ENCODE measurements at places on chromosomes 2 and 18.
A peak's percentile ranks its signal among the peaks of the same experiment; 100 is the strongest.

- H3K4me3 ChIP-seq = no peak overlapping the region
- no peak for DNase-seq
- no peaks in the 10 kb centered on the region for H3K27me3 ChIP-seq
- peaks cover 10% of the 10 kb centered on the region for H3K36me3 ChIP-seq
Measured at GRCh38 chr18:21004726-21005125, 106.9 kb downstream of the ROCK1 start.

GRCh38 chr2:118658596-118659198 is 188.8 kb downstream of the EN1 start:
- H3K4me3 ChIP-seq = no peak overlapping the region
- H3K27ac ChIP-seq = no peak overlapping the region
- no peaks in the 10 kb centered on the region for H3K4me1 ChIP-seq
- H3K36me3 ChIP-seq = no peaks in the 10 kb centered on the region

- H3K27me3 ChIP-seq = no peaks in the 10 kb centered on the region
- H3K27ac ChIP-seq = no peak overlapping the region
- no peak overlapping the region for H3K4me3 ChIP-seq
- no peak for DNase-seq
- peaks cover 5% of the 10 kb centered on the region for H3K4me1 ChIP-seq
Measured at GRCh38 chr2:224938651-224939182, 103.6 kb downstream of the DOCK10 start.

DNA sequence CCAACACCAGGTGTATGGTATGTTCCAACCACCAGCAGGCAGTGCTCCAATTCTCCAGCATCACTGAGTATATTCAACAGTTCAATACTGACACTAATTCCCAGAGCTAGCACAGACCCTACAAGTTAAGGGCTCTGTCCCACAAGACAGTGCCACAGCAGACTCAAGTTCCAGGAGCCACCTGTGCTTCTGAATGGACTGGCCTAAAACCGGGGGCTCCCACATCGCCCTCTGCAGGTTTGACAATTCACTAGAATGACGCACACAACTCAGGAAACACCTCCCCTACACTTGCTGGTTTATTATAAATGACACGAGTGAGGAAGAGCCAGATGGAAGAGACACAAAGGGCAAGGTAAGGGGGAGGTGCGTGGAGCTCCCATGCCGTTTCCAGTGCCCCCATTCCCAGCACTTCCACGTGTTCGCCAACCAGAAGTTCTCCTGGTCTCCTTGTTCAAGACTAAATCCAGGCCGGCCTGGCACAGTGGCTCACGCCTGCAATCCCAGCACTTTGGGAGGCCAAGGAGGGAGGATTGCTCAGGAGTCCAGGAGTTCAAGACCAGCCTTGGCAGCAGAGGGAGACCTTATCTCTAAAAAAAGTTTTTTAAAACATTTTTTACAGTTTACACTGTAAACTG is 12.2 kb upstream of the ATP6V1B1 start:
- H3K27me3 ChIP-seq = no peaks in the 10 kb centered on the region
- H3K4me3 ChIP-seq = no peak overlapping the region
- no peak overlapping the region for H3K27ac ChIP-seq
- H3K36me3 ChIP-seq = no peaks in the 10 kb centered on the region
- no peaks in the 10 kb centered on the region for H3K4me1 ChIP-seq

GRCh38 chr2:64213532-64214275 is 69.5 kb upstream of the PELI1 start:
- no peaks in the 10 kb centered on the region for H3K4me1 ChIP-seq
- DNase-seq = no peak
- H3K4me3 ChIP-seq = no peak overlapping the region
- H3K27me3 ChIP-seq = no peaks in the 10 kb centered on the region

- no peaks in the 10 kb centered on the region for H3K27me3 ChIP-seq
- H3K27ac ChIP-seq = no peak overlapping the region
- H3K4me1 ChIP-seq = no peaks in the 10 kb centered on the region
- no peaks in the 10 kb centered on the region for H3K36me3 ChIP-seq
- DNase-seq = peak; percentile 69
- H3K4me3 ChIP-seq = no peak overlapping the region
Measured at GRCh38 chr18:37532917-37533316, 32.7 kb downstream of the CELF4 start.

GRCh38 chr2:112869258-112869842 is 32.8 kb upstream of the IL1B start:
- peak; percentile 52 for DNase-seq
- no peaks in the 10 kb centered on the region for H3K36me3 ChIP-seq
- H3K27me3 ChIP-seq = no peaks in the 10 kb centered on the region
- no peak overlapping the region for H3K27ac ChIP-seq
- no peaks in the 10 kb centered on the region for H3K4me1 ChIP-seq
- H3K4me3 ChIP-seq = no peak overlapping the region

GRCh38 chr18:49652881-49653724 is 91.2 kb downstream of the LIPG start:
- no peak overlapping the region for H3K4me3 ChIP-seq
- no peaks in the 10 kb centered on the region for H3K36me3 ChIP-seq
- H3K27ac ChIP-seq = peak overlapping the region; percentile 7
- no peaks in the 10 kb centered on the region for H3K27me3 ChIP-seq
- peaks cover 37% of the 10 kb centered on the region for H3K4me1 ChIP-seq

GRCh38 chr2:5926871-5927512 is 234.8 kb downstream of the SOX11 start:
- DNase-seq = no peak
- no peak overlapping the region for H3K4me3 ChIP-seq
- H3K4me1 ChIP-seq = no peaks in the 10 kb centered on the region
- H3K27me3 ChIP-seq = no peaks in the 10 kb centered on the region

- no peak overlapping the region for H3K27ac ChIP-seq
- DNase-seq = no peak
- H3K27me3 ChIP-seq = no peaks in the 10 kb centered on the region
- no peaks in the 10 kb centered on the region for H3K4me1 ChIP-seq
Measured at GRCh38 chr18:54100466-54100865, 124.0 kb downstream of the MBD2 start.

DNA sequence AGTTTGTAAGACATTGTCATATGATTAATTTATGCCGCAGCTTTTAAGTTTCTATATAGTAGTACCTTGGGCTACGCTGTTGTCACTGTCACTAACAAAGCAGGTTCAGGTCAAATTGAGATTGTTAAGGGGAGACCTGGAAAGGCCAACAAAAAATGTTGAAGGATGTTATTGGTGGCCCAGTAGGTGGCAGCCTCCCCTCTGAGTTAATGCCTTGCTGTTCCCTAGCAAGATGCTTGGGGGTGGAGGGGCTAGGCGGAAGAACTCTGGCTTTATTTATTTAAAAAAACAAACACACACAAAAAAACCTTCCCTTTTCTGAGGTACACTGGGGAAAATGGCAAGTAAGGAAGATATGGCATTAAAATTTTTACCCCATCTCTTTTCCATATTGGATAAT is 128.3 kb upstream of the ATP5MC3 start:
- H3K27me3 ChIP-seq = no peaks in the 10 kb centered on the region
- no peaks in the 10 kb centered on the region for H3K36me3 ChIP-seq
- H3K4me3 ChIP-seq = no peak overlapping the region
- no peaks in the 10 kb centered on the region for H3K4me1 ChIP-seq

- H3K4me1 ChIP-seq = peaks cover 10% of the 10 kb centered on the region
- no peak overlapping the region for H3K27ac ChIP-seq
- DNase-seq = no peak
- no peaks in the 10 kb centered on the region for H3K36me3 ChIP-seq
Measured at GRCh38 chr2:130891966-130892365, 55.3 kb downstream of the ARHGEF4 start.

DNA sequence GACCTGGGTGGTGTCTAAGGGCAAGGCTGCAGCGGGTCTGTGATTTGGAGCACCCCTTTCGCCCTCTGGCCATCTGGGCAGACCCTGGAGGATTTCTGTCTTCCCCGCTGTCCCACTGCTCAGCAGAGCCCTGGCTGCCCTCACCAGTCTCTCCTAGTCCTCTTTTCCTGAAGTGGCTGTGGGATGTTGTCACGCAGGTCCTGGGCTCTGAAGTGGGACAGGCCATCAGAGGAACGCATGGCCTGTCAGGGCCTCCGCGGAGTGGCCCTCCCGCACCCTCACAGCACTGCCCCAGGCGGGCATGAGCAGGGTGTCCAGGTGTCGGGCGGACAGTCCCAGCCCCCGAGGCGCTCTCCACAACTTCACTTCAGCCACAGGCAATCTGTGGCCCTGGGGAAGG is 1.1 kb upstream of the TMEM185B start:
- H3K4me1 ChIP-seq = peaks cover 23% of the 10 kb centered on the region
- peak; percentile 28 for DNase-seq
- H3K36me3 ChIP-seq = no peaks in the 10 kb centered on the region
- no peaks in the 10 kb centered on the region for H3K27me3 ChIP-seq

DNA sequence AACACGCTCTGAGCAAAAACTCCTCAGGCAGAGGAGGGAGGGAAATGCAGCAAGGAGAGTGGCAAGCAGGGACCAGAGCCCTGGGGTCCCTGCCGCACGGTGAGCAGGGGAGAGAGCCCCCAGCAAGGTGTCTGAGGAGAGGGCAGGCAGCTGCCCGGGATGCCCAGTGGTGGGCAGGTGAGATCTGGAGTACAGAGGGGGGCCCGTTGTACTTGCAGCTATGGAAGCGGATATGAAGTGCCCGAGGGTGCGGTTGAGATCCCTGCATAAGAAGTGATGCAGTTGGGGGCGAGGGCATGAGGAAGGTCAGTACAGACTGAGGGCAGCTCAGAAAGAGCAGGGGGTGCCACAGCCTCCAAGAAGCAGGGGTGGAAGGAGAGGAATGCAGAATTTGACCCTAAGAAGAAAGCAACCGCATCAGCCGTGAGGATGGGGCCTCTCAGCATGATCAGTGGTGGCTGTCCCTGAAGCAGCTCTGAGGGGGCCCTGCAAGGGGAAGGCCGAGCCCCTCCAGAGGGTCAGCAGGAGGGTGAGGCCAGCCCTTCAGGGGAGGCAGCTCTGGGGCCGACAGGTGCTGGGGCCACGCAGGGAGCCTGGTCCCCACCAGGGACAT is 29.4 kb downstream of the MTERF4 start:
- no peak for DNase-seq
- no peaks in the 10 kb centered on the region for H3K27me3 ChIP-seq
- peaks cover 68% of the 10 kb centered on the region for H3K36me3 ChIP-seq
- no peaks in the 10 kb centered on the region for H3K4me1 ChIP-seq
- no peak overlapping the region for H3K4me3 ChIP-seq
- H3K27ac ChIP-seq = no peak overlapping the region

- no peaks in the 10 kb centered on the region for H3K27me3 ChIP-seq
- H3K36me3 ChIP-seq = no peaks in the 10 kb centered on the region
- H3K4me1 ChIP-seq = no peaks in the 10 kb centered on the region
- no peak overlapping the region for H3K27ac ChIP-seq
- no peak overlapping the region for H3K4me3 ChIP-seq
- DNase-seq = no peak
Measured at GRCh38 chr18:69383186-69383585, 17.5 kb upstream of the DOK6 start.

- DNase-seq = no peak
- no peaks in the 10 kb centered on the region for H3K27me3 ChIP-seq
- H3K27ac ChIP-seq = no peak overlapping the region
- H3K4me1 ChIP-seq = no peaks in the 10 kb centered on the region
- H3K36me3 ChIP-seq = no peaks in the 10 kb centered on the region
Measured at GRCh38 chr18:21452276-21452780, 148.2 kb downstream of the ESCO1 start.

DNA sequence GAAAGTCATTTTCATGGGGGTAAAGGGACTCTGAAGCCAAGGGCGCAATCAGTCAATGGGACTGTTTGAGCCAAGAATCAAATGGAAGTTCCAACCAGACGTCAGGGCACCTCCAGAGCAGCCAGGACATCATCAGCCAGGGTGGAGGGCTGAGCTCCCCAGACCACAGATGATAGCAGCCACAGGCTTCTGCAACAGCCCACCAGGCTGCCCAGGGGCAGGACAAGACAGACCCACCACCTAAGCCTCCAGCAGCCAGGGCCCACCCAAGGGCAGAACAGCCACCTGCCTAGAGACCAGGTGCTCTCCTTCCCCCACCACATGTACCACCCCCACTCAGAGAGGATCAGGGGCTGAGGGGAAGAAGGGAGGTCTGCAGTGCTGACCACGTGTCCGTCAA is 53.8 kb upstream of the SLC66A3 start:
- H3K4me1 ChIP-seq = no peaks in the 10 kb centered on the region
- H3K27me3 ChIP-seq = no peaks in the 10 kb centered on the region

DNA sequence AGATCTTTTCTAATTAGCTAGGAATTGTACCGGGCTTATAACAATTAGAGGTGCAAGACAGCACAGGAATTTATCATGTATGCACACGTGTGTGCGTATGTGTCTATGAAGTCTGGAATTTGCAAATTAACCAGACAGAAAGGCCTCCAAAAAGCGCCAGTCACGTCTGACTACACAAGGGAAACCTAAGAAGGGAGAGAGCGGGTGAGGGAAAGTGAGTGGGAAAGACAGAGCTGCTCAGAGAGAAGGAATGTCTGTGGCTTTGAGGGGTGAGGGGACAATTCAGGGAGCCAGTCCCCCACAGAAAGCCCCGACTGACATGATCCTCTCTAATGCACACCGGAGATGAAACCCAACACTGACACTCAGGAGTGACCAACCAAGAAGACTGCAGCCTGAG is 197.7 kb upstream of the SH3BP4 start:
- H3K27me3 ChIP-seq = no peaks in the 10 kb centered on the region
- H3K4me1 ChIP-seq = no peaks in the 10 kb centered on the region
- H3K27ac ChIP-seq = no peak overlapping the region
- H3K36me3 ChIP-seq = no peaks in the 10 kb centered on the region
- DNase-seq = no peak
- H3K4me3 ChIP-seq = no peak overlapping the region

- H3K27ac ChIP-seq = no peak overlapping the region
- H3K4me3 ChIP-seq = no peak overlapping the region
- no peaks in the 10 kb centered on the region for H3K36me3 ChIP-seq
- H3K27me3 ChIP-seq = no peaks in the 10 kb centered on the region
- H3K4me1 ChIP-seq = no peaks in the 10 kb centered on the region
- DNase-seq = no peak
Measured at GRCh38 chr2:62845256-62845655, 139.7 kb downstream of the EHBP1 start.

DNA sequence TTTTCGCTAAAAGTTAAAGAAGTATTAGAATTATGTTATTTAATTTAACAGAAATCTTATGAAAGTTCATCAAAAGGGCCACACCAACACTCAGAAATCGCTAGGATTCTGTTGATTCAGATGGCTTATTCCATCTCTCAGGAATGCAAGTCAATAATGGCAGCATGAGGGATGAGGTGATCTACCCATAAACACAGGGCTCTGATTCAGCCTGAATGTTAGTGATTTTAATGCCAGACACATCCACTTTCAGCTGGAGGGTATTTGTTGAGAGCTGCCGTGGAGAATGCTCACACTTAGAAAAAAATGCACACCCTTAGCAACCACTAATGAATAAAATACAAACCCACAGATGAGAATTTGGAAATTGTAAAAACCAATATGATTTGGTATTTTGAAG is 173.3 kb upstream of the ERBB4 start:
- peak overlapping the region; percentile 50 for H3K27ac ChIP-seq
- DNase-seq = no peak
- H3K4me3 ChIP-seq = no peak overlapping the region
- H3K36me3 ChIP-seq = no peaks in the 10 kb centered on the region
- no peaks in the 10 kb centered on the region for H3K27me3 ChIP-seq

GRCh38 chr2:240963065-240963867 is 35.2 kb upstream of the SNED1 start:
- no peak for DNase-seq
- H3K4me1 ChIP-seq = peaks cover 25% of the 10 kb centered on the region
- no peak overlapping the region for H3K4me3 ChIP-seq
- no peaks in the 10 kb centered on the region for H3K36me3 ChIP-seq
